CD4-positive, CD25-positive, alpha-beta regulatory T cell (primary cell): ENCODE measurements at places on chromosomes 13 and 19.
A peak's percentile ranks its signal among the peaks of the same experiment; 100 is the strongest.

DNA sequence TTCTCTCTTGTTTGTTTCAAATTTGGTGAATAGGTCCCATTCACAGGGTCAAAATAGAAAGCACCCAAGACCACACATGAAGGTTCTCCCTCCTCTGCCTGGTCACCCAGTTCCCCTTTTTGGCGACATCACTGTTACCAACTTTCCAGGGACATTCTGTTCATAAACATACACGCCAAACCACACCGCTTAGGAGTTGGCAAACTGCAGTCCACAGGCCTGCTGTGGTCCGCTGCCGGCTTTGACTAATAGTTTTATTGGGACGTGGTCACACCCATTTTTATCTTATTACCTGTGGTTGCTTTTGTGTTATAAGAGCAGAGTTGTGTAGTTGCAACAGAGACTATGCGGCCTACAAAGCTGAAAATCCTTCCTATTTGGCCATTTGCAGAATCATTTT, 24.2 kb downstream of the UHRF1 start:
- DNase-seq = no peak

GRCh38 chr13:23460309-23460708, 26.8 kb upstream of the SACS start:
- no peak for DNase-seq

GRCh38 chr13:106176117-106176516, 359.3 kb downstream of the EFNB2 start:
- no peak for DNase-seq

GRCh38 chr13:54890976-54891375, 1862.4 kb downstream of the OLFM4 start:
- no peak for DNase-seq

GRCh38 chr13:29065142-29065541, 245.0 kb downstream of the MTUS2 start:
- peak; percentile 0 for DNase-seq

- DNase-seq = no peak
Measured at GRCh38 chr13:20119960-20120359, 40.9 kb downstream of the GJA3 start.

DNA sequence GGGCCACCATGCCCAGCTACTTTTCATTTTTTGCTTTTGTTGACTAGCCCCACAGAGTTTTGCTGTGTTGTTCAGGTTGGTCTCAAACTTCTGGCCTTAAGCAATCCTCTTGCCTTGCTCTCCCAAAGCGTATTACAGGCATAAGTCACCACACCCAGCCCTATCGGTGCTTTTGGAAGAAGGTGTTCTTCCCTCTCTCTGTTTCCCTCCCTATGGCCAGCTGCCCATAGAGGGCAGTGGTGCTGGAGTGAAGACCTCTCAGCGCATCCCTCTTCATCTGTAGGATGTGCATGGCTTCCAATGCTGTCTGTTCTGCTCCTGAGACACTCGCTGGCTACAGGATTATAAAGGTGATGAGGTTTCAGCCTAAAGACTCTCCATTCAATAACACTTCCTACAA, 1.3 kb upstream of the CD22 start:
- no peak for DNase-seq

- no peak for DNase-seq
Measured at GRCh38 chr13:71613066-71613745, 253.8 kb downstream of the DACH1 start.

GRCh38 chr19:31515931-31516330, 166.7 kb upstream of the TSHZ3 start:
- no peak for DNase-seq

- DNase-seq = no peak
Measured at GRCh38 chr13:49693191-49693733, 2.0 kb upstream of the EBPL start.

- DNase-seq = no peak
Measured at GRCh38 chr13:44068737-44069136, 189.0 kb downstream of the LACC1 start.

DNA sequence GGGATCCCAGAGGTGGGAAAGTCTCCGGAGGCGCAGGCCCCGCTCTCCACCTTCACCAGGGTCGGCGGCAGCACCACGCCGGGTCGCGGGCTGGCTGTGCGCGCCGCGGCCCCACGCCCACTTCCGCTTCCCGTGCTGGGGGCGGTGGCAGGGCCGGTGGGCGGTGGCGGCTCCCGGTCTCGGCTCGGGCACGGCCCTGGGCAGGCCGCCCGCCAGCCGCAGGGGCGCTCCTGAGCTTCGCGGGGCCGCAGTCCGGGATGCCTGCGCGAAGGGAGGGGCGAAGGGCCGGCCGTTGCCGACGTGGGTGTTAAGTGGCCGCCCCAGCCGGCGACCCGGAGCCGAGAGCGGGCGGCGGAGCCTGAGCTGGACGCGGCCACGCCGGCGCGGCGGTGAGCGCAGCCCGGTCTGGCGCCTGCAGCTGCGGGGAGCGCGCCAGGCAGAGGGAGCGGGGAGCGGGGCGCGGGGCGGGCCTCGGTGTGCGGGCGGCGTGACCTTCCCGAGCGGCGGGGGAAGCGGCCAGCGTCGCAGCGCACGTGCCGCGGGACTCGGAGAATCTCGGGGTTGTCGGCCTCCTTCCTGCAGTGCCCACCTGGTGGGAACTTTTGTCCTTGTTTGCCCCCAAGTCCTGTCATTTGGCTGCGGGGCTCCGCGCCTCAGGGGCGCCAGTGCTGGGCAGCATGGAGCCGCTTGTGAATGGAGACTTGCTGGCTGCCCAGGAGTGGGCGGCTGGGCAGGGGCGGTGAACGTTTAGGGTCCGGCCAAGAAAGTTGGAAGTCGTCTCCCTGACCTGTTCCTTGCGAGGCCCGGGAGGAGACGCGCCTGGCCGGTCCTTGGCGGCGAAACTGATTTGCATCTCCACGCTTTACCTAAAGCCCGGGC, at the start of gene SLC25A15:
TSS of gene SLC25A15 (plus strand) at position 337 of the 879 bp plus-strand sequence. CDS start 3,616 bp downstream, outside the sequence.
- peak; percentile 63 for DNase-seq
